ENCODE measurements at places on chromosomes 11 and 22.

- DNase-seq = no peak
These were observed 66.0 kb upstream of the FTH1 start for GRCh38 chr11:62033191-62034035.

DNA sequence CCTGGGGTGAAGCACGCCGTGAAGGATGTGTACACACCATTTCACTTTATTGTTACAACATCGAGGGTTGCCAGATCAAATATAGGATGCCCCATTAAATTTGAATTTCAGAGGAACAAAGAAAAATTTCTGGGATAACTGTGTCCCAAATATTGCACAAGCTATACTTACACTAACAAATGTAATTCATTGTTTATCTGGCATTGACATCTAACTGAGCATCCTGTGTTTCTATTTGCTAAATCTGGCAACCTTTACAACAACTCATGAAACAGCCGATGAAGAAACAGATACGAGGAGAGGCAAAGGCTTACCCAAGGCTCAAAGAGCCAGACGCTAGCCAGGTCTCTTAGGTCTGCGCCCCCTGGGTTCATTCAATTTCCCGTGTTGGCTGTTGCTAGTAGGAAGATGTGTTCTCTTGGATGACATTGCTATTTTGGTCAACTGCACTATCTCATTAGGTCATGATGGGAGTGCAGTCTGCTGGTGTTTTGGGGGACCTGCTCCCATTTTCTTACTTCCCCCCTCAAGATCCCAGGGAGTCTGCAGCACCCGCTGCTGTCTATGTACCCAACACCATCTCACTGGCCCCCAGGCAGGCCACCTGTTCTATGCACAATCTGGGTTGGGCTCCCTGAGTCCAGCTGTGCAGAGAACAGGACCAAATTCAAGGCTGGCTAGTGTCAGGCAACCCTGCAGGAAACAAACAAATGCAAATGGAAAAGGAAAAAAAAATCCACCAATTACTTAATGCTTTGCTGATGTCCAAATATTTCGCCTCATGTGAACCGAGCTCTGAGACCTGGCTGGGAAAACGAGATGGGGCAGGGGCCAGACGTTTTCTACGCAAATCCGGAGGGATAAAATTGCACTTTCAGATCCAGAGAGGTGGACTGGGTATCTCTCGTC lies 560.9 kb downstream of the MIAT start:
- no peak for DNase-seq

GRCh38 chr11:3984896-3985295 lies 109.7 kb upstream of the RRM1 start:
- DNase-seq = peak; percentile 6

DNA sequence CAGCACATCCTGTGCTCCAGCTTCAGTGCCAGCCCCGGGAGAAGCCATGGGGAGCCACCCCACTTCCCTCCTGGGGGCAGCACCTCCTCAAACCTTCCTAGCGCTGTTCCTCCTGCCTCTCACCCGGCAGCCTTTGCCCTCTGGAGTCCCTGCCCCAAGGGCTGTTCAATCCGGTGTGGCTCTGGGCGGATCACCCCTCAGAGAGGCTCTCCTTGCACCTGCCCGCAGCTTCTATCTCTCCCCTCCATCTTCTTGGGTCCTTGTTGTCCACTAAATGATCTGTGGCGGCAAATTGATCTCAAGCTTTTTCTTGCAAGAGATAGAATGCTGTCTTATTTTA lies 18.1 kb upstream of the CDKN1C start:
- no peak for DNase-seq

DNA sequence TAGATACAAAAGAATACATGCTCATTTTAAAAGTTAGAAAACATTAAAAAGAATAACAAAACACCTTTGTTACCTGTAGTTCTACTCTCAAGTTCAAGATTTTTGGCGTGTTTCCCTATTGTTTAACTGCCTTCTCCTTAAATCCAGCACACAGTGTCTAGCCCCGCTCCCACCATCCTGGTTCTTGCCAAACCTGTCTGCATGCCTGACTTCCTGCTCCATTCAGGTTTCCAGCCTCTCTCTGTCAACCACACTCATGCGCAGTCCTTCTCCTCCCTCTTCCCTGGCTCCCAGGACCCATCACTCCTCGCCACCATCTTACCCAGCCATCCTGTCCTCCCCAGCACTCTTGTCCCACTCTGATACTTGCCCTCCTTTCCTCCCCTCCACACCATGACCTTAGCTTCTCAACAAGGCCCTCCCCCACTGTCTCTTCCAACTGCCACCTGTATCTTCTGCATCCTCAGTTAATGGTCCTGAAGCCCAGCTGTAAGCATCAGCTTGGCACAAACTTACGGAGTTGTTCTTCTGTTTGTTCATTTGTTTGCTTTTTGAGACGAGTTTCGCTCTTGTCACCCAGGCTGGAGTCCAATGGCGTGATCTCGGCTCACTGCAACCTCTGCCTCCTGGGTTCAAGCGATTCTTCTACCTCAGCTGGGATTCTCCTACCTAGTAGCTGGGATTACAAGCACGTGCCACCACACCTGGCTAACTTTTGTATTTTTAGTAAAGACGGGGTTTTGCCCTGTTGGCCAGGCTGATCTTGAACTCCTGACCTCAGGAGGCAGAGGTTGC lies 7.5 kb upstream of the MYH9 start:
- no peak for DNase-seq

DNA sequence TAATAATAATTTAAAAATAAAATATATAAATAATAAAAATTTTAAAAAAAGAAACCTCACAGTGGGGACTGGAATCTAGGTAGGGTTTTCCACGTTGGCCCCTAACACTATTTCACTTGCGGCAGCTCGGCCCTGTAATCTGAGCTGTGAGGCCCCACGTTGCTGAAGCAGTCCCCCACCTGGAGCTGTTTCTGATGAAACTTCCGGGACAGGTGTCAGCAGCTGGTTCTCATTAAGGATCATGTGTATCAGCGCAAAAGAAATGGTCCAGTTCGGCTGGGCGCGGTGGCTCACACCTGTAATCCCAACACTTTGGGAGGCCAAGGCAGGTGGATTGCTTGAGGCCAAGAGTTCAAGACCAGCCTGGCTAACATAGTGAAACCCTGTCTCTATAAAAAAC lies 17.3 kb downstream of the RHOD start:
- no peak for DNase-seq

- DNase-seq = no peak
These were observed 70.3 kb downstream of the SCUBE1 start for GRCh38 chr22:43272869-43273318.

DNA sequence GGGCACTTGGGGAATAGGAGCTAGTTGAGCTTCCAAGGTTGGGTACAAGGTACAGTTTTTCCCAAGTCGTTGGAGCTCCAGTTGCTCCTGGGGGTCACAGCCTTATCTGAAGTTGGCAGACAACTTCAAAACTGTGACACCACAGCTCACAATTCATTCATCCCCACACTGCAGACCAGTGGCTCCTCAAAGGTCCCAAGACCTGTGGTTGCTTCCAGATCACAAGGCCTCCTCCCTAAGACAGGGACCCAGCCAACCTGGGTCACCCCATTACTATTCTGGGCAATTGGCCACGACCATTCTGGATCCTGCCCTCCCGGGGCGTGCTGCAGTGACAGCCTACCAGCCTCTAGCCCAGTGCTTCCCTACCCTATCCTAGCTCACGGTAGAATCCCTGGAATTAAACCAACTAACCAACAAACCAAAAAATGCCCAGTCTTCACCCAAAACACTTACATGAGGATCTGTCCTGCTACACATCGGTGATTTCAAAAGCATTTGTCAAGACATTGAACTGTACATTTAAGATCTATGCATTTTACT lies 862 bp upstream of the PDXP start:
- DNase-seq = no peak

GRCh38 chr11:12375720-12376119 lies 1.7 kb upstream of the PARVA start:
- DNase-seq = no peak

DNA sequence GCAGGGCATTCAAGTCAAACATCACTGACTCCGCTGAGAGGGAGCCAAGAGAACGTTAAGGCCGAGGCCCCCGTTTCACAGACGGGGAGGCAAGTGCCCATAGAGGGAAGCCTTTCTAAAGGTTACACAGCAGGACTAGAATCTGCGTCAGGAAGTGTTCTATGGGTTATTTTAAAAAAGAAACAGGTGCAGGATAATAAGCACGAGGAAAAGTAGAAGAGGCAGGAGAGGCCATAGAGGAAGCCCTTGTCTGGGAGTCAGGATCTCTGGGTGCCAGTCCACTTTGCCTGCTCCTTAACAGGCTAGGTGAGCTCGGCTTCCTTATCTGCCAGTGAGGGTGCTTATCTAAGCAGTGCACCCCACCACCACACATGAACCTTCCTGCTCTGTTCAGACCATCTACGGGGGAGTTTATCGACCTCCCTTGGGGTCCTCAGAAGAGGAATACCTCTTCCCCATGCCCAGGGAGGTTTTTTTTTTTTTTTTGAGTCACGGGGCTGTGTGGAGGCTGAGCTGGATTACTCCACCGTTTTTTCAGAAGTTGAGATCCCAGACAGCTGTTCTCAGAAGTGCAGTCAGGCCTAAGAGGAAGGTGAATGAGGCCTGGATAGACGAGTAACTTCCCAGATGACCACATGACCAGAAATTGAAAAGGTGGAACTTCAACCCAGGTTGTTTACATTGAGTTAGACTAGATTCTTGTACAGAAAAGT lies 1.2 kb upstream of the FCHSD2 start:
- no peak for DNase-seq

DNA sequence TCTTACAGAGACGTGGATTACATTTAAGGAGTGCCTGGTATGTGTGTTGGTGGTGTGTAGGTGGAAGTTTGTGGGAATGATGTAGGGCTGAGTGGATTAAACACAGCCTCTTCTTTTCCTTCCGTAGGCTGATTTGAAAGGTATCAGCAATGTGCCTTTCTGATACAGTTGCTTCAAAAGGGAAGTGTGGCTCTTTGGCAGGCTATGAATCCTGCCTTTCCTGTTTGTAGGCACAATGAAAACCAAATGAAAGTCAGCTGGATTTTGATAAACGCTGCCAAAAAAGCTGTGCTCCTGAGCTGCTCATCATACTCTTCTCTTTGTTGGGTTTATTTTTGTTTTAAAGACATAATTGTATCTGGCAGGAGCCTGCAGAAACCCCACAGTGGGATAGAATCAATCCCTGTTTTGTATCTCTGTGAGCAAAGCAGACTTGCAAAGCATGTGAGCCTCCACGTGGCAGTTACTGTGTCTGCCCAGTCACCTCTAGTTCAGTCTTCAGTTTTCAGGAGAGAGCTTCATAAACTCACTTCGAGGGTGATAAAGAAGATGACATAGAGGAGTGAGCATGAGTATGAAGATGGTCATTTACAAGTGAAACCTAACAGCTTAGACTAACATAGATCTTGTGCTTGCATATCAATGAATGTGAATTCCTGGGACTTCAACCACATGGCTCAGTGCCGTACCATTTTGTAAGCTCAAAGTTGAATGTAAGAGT lies 655.7 kb upstream of the KIRREL3 start:
- no peak for DNase-seq

DNA sequence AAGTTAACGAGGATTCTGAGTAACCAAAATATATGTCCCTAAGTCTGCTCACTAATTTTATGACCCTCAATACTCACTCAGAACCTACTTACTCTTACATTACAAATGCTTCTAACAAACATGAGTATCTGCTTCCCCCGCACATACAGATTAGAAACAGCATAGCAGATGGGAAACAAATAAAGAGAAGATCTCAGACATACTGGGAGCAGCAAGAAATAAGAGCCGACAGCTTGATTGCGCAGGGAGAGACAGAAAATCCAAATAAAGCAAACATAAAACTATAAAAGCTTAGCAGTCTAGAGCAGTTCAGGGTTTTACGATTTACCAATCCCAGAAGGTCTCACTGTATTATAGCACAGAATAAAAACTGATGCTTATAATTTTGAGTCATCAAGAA lies 89.1 kb upstream of the DBX1 start:
- no peak for DNase-seq

DNA sequence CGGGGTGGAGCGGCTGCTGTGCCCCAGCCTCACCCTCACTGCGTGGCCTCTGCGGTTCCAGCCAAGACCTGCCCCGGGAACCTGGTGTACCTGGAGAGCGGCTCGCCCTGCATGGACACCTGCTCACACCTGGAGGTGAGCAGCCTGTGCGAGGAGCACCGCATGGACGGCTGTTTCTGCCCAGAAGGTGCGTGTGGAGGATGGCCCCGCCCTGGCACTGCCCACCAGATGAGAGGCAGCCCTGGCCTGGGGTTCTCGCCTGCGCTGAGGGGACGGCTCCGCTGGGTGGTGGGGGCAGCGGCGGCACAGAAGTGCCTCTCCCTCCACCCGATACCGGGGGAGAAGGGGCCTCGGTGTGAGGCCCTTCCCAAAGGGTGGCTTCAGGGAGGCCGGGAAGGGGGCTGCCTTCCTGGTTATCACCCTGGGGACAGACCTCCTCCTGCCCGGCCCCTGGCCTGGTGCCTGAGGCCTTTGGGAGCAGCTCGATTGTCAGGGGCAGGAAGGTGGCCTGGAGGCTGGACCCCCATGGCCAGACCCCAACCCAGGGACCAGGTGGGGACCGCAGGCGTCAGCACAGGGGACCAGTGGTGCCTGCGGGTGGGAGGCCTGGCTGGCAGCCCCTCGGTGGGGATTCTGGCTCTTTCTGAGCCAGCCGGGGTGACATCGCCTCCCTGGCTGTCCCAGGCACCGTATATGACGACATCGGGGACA lies 7.1 kb downstream of the MUC2 start:
- no peak for DNase-seq

- no peak for DNase-seq
These were observed 13.6 kb downstream of the IL17RA start for GRCh38 chr22:17098379-17098819.

GRCh38 chr11:120214581-120214980 lies 3.7 kb downstream of the OAF start:
- no peak for DNase-seq

- DNase-seq = no peak
These were observed 77.3 kb upstream of the ANO5 start for GRCh38 chr11:22115470-22116029.

- DNase-seq = no peak
These were observed 15.3 kb upstream of the ZC3H12C start for GRCh38 chr11:110077831-110078325.

DNA sequence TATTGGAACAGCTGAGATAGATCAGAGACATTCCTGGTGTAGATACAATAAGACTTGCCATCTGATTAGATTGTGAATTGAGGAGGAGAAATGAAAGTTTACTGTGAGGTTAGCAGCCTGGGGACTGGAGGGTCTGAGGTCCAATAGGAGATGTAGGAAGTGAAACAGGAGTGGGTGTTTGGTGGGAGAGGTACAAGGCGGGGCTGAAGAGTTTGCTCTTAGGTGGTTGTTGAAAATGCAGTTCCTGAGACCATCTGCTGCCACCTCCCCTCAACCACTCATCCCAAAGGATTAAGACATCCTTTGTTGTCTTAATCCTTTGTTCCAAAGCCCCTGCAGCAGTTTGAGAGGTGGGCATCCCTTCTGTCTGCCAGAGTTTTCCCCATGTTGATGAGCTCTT lies 14.8 kb downstream of the PIWIL4 start:
- no peak for DNase-seq

- DNase-seq = no peak
These were observed 12.2 kb upstream of the OR10D3 start for GRCh38 chr11:124170801-124171586.

Data from T follicular helper cell (primary cell).